ENCODE measurements at places on chromosomes 12 and 14. TPM values are rescaled to one million over a fixed set of nuclear protein-coding genes. Genes with fewer than 3 reads are reported as not detected.

DNA sequence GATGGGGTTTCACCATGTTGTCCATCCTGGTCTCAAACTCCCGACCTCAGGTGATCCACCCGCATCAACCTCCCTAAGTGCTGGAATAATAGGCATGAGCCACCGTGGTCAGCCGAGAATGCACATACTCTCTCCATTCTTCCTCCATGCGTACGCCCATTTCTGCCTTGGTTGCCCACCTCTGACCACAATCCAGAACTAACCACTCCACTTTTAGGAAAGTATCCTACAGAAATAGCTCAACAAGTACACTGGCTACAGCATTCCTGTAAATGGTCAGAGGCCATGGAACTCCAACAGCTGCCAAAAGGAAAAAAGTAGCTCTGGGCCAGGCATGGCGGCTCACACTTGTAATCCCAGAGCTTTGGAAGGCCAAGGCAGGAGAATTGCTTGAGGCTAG lies 60.7 kb downstream of the IRF2BPL start:
- H3K4me1 ChIP-seq: no peaks in the 10 kb centered on the region
- DNase-seq: no peak
- no peaks in the 10 kb centered on the region for H3K27me3 ChIP-seq
- H3K4me3 ChIP-seq: no peak overlapping the region
- no peaks in the 10 kb centered on the region for H3K36me3 ChIP-seq

GRCh38 chr12:112936264-112936663 lies 2.0 kb upstream of the OAS3 start:
- H3K4me3 ChIP-seq: no peak overlapping the region
- H3K4me1 ChIP-seq: peaks cover 24% of the 10 kb centered on the region
- no peaks in the 10 kb centered on the region for H3K27me3 ChIP-seq
- H3K36me3 ChIP-seq: no peaks in the 10 kb centered on the region
- no peak for DNase-seq
- no peak overlapping the region for H3K27ac ChIP-seq

- DNase-seq: peak; percentile 74
- no peaks in the 10 kb centered on the region for H3K36me3 ChIP-seq
- peaks cover 33% of the 10 kb centered on the region for H3K4me1 ChIP-seq
- H3K27me3 ChIP-seq: no peaks in the 10 kb centered on the region
Observed at GRCh38 chr12:120677765-120678473, 9.0 kb upstream of the MLEC start.

- no peak overlapping the region for H3K27ac ChIP-seq
- no peaks in the 10 kb centered on the region for H3K4me1 ChIP-seq
- no peak for DNase-seq
- no peaks in the 10 kb centered on the region for H3K27me3 ChIP-seq
Observed at GRCh38 chr14:96097752-96098151, 58.6 kb downstream of the C14orf132 start.

The GLI1 gene
- 0.14 TPM for polyA plus RNA-seq

DNA sequence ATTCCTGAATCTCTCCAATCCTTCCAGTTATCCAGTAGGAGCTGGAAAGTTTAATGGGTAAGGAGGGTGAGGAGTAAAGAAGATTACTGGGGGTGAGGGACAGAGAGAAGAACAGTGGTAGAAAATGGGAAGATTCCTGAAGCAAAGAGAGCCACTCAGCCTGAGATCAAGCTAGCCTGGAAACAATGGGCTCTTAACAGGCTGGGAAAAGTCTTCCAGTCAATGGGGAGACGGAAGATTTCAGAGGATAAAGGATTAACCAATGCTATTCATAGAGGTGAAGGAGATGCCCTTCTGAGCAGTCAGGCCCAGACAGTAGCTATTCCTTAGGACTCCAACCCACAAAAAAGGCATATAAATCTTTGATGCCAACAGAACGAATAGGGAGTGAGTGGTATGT lies 14.8 kb downstream of the GDF11 start:
- DNase-seq: no peak
- H3K36me3 ChIP-seq: peaks cover 77% of the 10 kb centered on the region
- no peaks in the 10 kb centered on the region for H3K27me3 ChIP-seq
- no peak overlapping the region for H3K4me3 ChIP-seq
- no peaks in the 10 kb centered on the region for H3K4me1 ChIP-seq

The TCP11L2 gene
- 23.5 TPM for polyA plus RNA-seq

- H3K36me3 ChIP-seq: no peaks in the 10 kb centered on the region
- no peaks in the 10 kb centered on the region for H3K4me1 ChIP-seq
- no peak for DNase-seq
- no peak overlapping the region for H3K27ac ChIP-seq
Observed at GRCh38 chr12:15179672-15180071, 41.5 kb downstream of the RERG start.

DNA sequence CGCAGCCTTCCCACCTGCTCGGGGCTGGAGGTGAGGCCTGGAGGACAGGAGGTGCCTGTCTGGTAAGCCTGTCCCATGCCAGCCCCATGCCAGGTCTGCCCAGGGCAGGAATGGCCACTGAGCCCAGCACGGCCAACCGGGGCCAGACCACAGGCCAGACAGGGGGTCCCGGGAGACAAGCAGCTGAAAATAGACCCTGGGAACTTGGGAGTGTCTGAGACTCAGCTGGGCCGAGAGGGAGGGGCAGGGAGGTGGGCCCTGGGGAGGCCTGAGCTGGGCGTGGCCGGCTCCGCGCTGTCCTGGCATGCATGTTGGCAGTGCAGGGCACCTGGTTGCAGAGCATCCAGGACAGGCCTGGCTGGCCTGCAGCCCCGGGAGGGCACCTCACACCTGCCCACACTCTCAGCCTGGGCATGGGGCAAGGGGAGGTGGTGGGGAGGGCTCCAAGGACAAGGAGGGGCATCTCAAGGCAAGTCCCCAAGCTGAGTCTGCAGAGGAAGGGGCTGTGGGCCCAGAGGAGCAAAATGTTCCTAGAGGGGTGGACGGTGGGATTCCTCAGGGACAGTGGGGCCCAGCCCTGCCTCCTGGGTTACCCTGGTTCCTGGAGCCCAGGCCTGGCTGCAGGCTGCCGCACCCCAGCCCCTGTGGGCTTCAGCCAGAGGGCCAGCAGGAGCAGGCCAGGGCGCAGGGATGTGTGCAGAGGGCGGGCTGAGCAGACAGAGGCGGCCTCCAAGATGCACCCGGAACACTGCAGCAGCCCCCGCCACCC lies 3.2 kb upstream of the CRIP1 start:
- no peaks in the 10 kb centered on the region for H3K36me3 ChIP-seq
- DNase-seq: no peak
- H3K4me1 ChIP-seq: peaks cover 67% of the 10 kb centered on the region
- H3K4me3 ChIP-seq: no peak overlapping the region
- H3K27ac ChIP-seq: no peak overlapping the region
- H3K27me3 ChIP-seq: peaks cover 58% of the 10 kb centered on the region

DNA sequence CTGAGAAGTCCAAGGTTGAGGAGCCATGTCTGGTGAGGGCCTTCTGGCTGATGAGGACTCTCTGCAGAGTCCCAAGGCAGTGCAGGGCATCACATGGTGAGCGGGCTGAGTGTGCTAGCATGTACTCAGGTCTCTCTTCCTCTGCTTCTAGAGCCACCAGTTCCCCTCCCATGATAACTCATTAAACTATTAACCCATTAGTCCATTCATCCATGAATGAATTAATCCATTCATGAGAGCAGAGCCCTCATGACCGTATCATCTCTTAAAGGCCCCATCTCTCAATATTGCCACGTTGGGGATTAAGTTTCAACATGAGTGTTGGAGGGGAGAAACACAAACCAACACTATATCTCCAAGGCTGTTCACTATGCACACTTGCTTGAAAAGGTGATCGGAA lies 83.7 kb downstream of the TMEM30B start:
- peaks cover 26% of the 10 kb centered on the region for H3K27me3 ChIP-seq
- H3K36me3 ChIP-seq: no peaks in the 10 kb centered on the region
- no peak for DNase-seq
- no peaks in the 10 kb centered on the region for H3K4me1 ChIP-seq
- no peak overlapping the region for H3K27ac ChIP-seq
- H3K4me3 ChIP-seq: no peak overlapping the region

DNA sequence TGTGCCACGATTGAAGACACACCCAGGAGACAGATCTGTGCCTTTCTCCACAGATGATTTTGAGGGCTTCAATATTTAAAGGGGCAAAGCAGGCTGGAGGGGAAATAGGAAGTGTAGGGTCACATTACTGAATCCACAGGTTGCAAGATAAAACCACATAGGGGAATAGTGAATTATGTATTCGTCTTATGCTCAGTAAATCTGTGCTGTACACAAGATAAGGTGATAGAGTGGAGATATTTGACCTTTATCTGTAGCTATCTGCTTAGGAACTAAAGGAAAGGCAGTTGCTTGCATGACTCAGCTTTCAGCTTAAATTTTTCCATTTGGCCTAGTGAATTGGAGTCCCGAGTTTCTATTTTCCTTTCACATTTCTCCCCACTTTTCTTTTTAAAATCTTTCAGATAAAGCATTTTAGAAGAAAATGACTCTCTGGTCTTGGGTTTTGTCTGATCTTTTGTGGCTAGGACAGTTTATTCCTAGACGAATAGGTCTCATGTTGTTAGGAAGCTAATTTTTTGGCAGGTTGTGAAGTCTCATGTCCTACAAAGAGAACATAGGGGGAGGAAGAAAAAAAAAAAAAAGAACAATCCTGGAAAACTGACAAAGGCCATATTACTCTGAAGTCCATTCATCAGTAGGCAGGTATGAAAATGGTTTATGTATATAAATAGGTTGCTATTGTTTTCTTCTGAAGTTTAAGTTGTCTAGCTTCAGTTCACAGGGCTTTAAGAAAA lies 55.4 kb downstream of the FBXO33 start:
- no peaks in the 10 kb centered on the region for H3K36me3 ChIP-seq
- DNase-seq: no peak
- no peaks in the 10 kb centered on the region for H3K4me1 ChIP-seq
- H3K4me3 ChIP-seq: no peak overlapping the region
- H3K27me3 ChIP-seq: no peaks in the 10 kb centered on the region

The CPNE8 gene
- polyA plus RNA-seq: 15.2 TPM

The NKX2-8 gene
- polyA plus RNA-seq: not detected

- no peaks in the 10 kb centered on the region for H3K36me3 ChIP-seq
- no peaks in the 10 kb centered on the region for H3K4me1 ChIP-seq
- no peak overlapping the region for H3K4me3 ChIP-seq
- no peaks in the 10 kb centered on the region for H3K27me3 ChIP-seq
- DNase-seq: no peak
- H3K27ac ChIP-seq: no peak overlapping the region
Observed at GRCh38 chr12:68122236-68122920, 37.2 kb downstream of the IFNG start.

DNA sequence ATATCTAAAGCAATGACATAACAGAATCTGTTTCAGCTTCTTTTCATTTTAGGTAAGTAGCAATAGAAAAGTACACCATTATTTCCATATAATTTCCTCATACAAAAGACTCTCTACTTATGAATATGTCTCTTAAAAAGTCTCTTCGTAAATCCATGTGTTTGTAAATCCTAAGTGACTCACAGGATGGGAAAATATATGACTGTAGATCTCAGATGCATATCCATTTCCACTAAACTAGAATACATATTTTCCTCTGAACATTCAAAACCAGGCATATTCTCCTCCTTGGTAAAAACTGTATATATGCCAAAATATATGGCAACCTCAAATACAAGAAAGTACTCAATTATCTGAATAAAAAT lies 93.6 kb downstream of the TXNDC16 start:
- H3K36me3 ChIP-seq: peaks cover 14% of the 10 kb centered on the region
- no peak overlapping the region for H3K27ac ChIP-seq
- H3K4me3 ChIP-seq: no peak overlapping the region
- H3K4me1 ChIP-seq: no peaks in the 10 kb centered on the region
- H3K27me3 ChIP-seq: no peaks in the 10 kb centered on the region

The NXPH4 gene
- polyA plus RNA-seq: not detected

The FANCM gene
- polyA plus RNA-seq: 0.66 TPM

DNA sequence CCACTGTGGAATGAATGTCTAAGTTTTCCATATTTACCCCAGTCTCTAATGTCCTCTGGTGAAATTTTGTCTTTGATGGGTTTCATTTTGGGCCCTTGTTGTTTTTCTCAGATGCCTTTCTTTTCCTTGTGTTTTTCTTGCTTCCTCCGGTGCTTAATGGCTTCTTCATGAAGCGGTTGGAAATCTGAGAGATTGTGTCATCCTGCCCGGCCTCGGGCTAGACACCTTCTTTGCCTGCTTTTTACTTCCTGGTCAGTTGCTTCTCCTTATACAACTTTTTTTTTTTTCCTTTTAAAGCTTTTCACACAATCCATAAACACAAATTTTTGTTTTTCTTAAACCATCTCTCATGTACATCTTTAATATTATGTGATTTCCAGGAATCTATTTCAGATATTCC lies 7.1 kb downstream of the ETV6 start:
- H3K27ac ChIP-seq: peak overlapping the region; percentile 97
- no peak overlapping the region for H3K4me3 ChIP-seq
- peaks cover 7% of the 10 kb centered on the region for H3K36me3 ChIP-seq
- no peaks in the 10 kb centered on the region for H3K27me3 ChIP-seq

DNA sequence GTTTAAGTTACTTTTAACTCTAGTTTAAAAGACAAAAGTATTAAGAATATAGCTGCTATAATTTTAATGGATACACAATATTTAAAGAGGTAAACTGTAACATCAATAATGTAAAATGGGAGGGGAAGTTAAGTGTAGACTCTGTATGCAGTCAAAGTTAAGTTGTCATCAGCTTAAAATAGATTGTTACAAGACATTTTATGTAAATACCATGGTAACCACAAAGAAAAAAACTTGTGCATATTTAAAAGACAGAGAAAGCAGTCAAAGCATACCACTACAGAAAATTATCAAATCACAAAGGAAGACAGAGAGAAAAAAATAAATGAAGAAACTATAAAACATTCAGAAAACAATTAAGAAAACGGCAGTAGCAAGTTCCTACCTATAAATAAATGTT lies 73.3 kb downstream of the CEP128 start:
- DNase-seq: no peak
- no peaks in the 10 kb centered on the region for H3K4me1 ChIP-seq
- H3K27me3 ChIP-seq: no peaks in the 10 kb centered on the region
- no peak overlapping the region for H3K27ac ChIP-seq
- no peak overlapping the region for H3K4me3 ChIP-seq

DNA sequence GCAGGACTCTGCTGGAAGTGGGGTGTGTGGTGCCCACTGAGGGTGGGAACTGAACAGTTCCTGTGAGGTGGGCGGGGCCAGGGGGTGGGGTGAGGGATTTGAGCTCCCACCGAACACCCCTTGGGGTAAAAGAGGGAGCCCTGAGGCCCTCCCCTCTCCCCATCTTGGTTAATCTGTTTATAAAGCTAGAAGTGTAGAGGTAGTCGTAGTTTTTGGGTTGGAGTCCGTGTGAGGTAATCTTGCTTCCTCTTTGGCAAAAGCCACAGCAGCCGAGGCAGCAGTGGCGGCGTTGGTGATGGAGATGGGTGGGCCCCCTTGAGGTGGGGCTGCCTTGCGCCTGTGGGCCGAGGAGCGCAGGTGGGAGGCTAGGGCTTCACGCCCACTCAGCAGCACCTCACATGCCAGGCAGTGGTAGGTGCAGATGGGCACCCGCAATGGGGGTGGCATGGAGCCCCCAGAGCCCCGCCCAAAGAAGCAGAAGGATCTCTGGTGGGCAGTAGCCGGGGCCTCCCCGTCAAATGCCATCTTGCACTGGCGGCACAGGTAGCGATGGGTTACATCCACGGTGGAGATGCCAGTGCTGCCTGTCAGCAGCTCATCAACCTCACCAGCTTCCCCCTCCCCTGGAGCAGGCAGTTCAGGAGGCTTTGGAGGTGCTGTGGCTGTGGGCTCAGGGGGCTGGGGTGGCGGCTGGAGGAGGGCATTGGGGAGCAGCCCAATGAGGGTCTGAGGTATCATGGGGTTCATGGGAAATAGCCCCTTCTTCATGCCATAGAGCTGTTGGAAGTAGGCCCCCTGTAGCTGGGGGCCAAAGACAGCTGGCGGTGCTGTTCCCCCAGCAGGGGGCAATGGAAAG lies 29.6 kb downstream of the ZFHX2 start:
- no peak for DNase-seq
- no peak overlapping the region for H3K27ac ChIP-seq
- H3K4me3 ChIP-seq: no peak overlapping the region
- H3K36me3 ChIP-seq: no peaks in the 10 kb centered on the region
- H3K27me3 ChIP-seq: no peaks in the 10 kb centered on the region
